ENCODE measurements at places on chromosomes 4 and X.
A peak's percentile ranks its signal among the peaks of the same experiment; 100 is the strongest.

DNA sequence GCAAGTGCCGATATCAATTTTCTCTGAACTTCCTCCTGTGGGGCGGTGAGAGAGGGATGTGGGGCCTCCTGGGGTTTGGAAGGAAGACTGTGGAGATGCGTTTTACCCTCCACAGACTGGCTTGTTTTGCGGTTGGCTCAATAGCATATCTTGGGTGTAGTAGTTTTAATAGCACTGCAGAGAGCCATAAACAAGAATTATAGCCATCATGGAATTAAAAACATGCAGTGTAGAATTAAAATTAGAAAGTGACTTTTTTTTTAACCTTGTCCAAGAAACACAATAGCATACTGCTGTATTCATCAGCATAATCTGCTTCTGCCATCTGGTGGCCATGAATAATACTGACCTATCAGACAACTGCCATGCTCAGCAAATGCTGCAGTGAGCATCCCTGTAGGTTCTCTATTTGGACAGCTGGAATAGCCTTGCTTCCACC lies 47.3 kb upstream of the SCML1 start:
- DNase-seq: no peak

GRCh38 chrX:154380153-154380552 lies 1.1 kb downstream of the EMD start:
- no peak for DNase-seq

GRCh38 chr4:170109586-170110284 lies 20.0 kb upstream of the AADAT start:
- no peak for DNase-seq

- DNase-seq: no peak
These were observed 2.8 kb downstream of the ABLIM2 start for GRCh38 chr4:8155660-8156421.

DNA sequence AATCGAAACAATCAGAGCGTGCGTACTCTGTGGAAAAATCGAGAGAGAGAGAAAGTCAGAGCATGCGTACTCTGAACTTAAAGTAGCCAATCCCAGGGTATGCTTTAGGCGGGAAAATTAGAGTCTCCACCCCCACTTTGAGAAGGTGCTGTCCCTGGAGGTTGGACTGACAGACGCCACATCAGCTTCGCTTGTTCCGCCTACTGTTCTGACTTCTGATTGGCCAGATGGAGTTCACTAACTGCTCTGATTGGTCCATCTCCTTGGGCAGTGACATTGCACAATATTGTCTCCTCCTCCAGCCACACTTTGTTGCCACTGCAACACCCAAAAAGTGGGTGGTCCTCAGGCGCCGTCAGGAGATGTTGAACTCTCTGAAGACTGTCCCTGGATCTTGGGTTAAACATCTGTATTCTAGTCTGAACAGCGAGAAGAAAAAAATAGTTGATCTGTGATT lies at the start of gene SSX5:
SSX5 (minus strand) TSS at position 51 of the 457 bp plus-strand sequence. CDS start 1,437 bp downstream, outside the sequence.
- DNase-seq: no peak

GRCh38 chrX:73561801-73562200 lies 1.2 kb upstream of the CHIC1 start:
- no peak for DNase-seq

GRCh38 chrX:49286136-49286535 lies 16.5 kb downstream of the PPP1R3F start:
- no peak for DNase-seq

- DNase-seq: no peak
These were observed 33.7 kb downstream of the SH3RF1 start for GRCh38 chr4:169236873-169237626.

- no peak for DNase-seq
These were observed 119.3 kb downstream of the ZNF330 start for GRCh38 chr4:141339966-141340365.

DNA sequence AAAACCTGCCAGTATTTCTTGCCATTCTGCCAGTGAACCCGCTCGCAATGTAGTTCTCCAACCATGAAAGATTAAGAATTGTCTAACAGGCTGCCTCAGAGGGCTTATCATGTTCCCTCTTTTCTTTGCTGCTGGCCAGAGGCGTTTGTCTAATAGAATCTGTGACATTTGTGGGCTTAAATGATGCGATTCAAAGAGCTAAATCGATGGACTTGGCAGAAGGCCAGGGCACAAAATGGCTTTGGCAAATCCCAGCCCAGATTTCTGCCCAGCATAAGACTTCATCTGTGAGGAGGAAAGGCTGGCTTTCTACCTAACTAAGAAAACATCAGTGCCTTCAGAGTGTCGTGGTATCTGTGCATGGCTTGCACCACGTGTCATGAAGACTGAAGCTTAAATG lies 79.9 kb downstream of the TRPC5OS start:
- DNase-seq: no peak

DNA sequence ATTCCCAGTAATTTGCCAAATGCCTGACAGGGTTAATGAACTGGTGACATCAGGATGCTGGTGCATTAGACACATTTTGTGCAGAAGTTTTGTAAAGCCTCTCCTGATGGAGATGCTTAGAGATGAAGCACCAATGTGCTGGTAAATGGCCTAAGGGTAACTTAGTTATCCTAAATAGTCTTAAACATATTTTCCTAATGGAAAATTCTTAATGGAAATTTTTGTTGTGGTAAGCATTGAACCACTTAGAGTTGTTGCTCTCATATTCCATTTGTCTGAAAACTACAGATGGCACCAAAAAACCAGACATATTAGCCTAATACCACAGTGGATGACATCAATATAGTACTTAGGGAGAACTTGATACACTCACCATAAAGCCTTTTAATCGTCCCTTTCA lies 154.5 kb upstream of the ANK2 start:
- no peak for DNase-seq

DNA sequence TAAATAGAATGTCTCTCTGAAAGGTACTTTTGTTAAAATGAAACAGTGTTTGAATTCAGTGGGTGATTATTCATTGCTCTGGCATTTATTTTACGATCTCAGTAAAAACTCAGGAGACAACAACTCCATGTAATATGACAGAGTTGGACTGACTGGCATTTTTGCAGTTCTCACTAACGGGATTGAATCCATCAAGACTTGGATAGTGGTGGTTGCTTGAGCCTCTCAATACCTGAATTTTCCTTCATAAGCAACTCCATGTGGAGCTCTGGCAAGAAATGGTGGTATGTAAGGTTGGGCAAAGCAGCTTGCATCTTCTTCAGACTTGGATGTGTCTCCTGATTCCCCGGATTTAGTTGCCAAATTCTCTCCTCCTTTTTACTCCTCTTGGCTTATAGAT lies 72.7 kb downstream of the FRMPD4 start:
- no peak for DNase-seq

DNA sequence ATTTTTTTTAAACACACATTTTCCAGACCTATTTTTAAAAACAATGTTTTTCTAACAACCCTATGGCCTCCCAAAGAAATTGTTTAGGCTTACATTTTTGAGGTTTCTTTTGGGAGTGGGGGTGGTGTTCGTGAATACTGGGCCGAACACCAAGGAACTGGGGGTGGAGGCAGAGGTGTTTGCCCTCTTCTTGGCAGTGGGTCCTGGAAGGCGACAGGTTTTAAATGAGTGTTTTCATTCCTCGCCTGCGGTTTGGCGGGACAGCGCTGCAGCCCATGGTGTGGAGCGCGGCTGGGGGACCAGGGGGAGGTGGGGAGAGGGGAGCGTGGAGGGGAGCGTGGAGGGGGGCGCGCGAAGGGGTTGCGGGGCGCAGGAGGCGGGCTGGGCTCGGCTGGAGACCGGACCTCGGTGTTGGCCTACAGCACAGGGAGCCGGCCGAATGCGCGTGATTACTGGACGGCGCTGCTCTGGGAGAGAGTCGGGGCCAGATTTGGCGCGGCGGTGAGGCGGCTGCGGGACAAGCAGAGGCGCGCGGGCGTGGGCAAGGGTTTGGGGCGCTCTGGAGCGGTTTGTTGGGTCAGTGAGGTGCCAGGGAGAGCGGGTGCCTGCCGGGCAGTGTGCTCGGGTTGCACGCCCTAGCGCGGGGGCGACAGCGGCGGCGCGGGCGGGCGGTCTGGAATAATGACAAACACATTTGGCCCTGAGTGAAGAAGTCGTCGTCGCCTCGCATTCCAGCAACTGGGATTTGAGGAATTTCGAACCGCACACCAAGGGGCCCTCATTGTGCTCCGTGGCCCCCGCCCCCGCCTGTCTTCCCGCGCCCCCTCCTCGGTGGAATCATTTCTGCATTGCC lies 764 bp downstream of the PDGFRA start:
- DNase-seq: peak; percentile 79

DNA sequence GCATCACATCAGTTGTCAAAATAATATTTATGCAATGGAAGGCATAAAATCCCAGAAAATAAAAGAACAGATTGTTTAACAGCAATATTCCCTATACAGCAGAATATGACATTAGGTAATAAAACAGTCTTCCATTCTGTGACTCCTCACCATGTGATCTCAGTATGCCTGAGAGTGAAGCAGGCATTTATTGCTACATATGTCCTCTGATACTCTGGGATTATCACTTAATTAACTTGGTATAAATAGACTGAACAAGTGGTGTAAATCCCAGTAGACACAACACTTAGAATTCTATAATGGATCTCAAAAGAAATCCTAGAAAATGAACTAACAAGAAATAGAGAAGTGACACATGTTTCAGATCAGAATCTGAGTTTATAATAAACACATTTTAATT lies 841.3 kb downstream of the PDHA2 start:
- DNase-seq: no peak

GRCh38 chr4:2797545-2798305 lies 4.8 kb downstream of the SH3BP2 start:
- DNase-seq: no peak

- no peak for DNase-seq
These were observed 40.0 kb upstream of the SHISA3 start for GRCh38 chr4:42357325-42357724.

GRCh38 chr4:181659202-181659601 lies 584.0 kb upstream of the TENM3 start:
- no peak for DNase-seq

DNA sequence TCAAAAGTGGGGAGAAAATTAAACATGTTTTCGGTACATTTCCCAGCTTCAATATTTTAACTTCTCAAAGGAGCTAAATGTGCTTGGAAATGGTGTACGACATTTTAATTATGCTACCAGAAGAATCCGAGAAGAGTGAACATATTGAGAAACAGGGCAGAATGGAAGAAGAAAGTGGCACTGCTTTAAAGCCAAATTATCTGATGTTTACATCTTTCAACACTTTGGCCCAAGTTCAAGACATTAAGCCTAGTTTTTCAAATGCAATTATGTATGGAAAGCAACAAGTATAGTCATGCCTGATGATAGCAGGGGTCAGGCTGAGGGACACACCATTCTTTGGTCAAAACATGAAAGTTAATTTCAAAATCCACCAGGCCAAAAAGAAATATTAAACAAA lies 577.9 kb upstream of the ZFP42 start:
- DNase-seq: no peak

DNA sequence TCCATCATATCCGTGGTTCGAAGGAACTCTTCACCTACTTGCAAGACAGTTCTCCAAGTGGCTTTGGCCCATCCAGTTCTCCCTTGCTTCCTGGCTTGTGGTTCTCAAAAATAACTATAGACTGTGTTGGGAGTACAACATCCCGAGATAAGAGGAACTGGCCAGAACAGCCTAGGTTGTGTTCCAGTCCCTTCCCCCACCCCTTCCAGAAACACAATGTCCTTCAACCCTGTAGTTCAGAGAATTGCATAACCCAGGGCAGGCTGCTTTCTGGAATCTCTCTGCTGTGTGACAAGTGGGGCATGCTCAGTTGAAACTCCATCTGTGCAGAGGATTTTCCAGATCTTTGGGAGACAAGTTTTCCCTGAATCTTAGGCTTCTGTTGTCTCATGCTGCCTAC lies 206.5 kb downstream of the PCDH10 start:
- DNase-seq: no peak

DNA sequence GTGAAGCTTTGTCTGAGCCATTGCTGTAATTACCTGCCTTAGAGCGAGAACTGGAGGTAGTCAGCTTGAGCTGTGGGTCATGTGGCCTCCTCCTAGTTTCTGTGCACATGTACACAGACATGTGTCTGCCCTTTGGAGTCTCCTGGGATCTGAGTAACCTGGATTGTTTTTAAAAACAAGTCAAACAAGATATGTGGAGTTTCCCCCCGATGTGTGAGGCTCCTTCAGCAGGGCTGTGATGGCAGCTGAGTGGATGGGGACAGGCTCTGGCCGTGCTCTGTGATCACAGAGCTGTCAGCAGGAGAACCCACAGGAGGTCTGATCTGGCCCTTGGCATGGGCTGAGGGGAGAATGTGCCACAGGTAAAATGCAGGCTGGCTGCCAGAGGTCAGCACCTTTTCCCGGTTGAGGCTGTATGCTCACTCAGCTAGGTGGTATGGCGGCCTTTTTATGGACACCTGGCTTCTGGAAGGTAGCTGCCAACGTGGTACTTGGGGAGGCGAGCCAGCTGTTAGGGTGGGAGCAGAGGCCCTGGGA lies 38.4 kb downstream of the NOP14 start:
- no peak for DNase-seq

- DNase-seq: no peak
These were observed 146.2 kb upstream of the FAT4 start for GRCh38 chr4:125168531-125168930.

DNA sequence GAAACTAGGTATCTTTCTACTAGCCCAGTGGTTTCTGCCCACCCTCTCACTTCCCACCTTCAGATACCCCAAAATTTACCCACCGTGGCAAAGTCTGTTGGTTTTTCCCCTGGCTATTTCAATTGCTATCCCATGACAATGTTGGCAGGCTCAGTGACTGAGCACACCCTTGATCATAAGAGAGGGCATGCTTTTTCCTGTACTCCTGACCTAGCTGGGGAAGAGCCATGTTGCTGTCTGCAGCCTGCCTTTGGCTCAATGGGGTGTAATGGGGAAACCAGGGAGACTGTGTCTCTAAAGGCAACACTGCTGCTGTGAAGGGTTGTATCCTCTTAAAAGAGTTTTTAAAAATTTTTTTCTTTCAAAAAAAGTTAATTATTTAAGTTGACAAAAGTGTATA lies 90.4 kb upstream of the CITED1 start:
- no peak for DNase-seq

DNA sequence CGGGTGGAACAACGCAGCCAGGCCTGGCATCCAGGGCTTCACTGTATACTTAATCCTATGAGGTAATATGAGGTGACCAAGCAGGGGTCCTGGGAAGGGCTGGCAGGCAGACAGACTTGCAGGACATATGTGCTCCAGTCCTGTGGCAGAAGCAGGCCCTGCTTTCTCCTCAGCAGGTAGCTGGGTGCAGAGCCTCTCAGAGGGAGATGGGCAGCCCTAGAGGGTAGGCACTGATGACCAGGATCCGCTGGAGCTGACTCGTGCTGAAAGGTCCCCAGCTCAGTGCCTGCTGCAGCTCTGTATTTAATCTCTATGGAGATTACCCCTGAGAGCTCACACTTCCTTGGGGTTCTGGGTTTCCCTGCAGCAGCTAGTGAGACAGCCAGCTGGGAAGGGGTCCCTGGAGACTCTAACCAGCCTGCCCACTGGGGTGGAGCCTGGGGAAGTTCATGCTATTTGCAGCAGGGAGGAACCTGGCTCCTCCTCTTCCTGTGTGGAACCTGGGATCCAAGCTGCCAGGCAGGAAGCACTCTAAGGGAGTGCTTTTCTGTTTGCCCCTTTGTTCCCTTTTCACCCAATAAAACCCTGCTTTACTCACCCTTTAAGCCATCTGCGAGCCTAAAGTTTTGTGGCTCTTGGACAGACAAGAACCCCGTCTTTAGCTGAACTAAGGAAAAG lies 339.2 kb downstream of the DCAF12L2 start:
- DNase-seq: no peak

GRCh38 chr4:107743532-107743931 lies 23.5 kb upstream of the PAPSS1 start:
- DNase-seq: no peak

GRCh38 chr4:128286474-128287058 lies 1.0 kb downstream of the PGRMC2 start:
- DNase-seq: no peak

Data from vagina (tissue), 2 donors.